ENCODE measurements at places on chromosomes 7 and 10.

DNA sequence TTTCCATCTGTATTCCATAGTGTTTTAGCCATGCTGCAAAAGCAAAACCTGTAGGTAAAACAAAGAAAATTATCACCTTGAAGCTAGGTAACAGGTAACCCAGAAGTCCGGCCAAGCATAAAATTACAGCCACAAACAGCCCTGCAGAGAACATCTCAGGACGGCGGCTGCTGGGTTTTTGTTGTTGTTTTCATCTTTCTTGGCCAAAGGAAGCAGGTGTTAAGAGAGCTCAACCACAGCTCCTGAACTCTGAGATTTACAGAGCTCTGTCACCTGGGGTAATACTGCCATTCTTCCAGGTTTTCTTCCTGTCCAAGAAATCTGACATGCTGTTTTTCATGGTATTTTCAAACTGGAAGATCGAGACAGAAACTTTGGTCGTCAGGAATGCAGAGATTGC is 847 bp upstream of the SCIN start:
- DNase-seq, result no peak

DNA sequence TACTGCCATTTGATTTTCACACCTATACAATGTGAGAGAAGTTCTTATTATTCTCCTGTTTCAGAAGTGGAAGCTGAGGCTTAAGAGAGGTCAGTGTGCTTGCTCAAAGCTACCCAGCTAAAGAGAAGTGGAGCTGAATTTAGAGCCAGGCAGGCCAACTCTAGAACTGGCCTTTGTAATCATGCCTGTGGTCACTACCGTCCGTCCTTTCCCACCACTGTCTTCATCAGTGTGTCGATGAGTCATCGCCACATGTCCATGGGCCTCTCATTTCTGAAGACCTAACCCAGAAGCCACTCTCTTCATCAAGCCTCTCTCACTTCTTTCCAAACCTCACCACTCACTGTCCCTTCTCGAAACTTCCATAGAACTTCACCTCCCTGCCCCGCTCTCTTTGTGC is 237.8 kb downstream of the KIAA1217 start:
- no peak for DNase-seq

GRCh38 chr10:19731560-19731959 is 84.7 kb upstream of the PLXDC2 start:
- no peak for DNase-seq

DNA sequence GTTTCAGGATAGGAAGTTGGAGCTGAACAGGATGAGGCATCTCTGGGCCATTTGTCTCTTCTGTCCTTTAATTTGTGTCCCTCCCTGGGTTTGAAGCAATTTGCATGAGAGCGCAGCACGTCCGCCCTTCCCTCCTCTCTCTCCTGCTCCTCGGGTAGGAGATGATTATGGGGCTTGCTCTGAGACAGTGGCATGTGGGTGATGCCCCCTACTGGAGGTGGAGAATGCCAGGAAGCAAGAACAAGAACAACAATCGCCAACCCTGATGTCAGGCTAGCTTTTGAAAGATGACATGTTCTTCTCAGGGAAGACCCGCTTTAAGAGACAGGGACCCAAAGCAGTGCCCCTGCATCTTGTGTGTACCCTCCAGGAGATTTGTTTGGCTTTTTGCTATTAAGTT is 63.9 kb upstream of the LOXL4 start:
- no peak for DNase-seq

DNA sequence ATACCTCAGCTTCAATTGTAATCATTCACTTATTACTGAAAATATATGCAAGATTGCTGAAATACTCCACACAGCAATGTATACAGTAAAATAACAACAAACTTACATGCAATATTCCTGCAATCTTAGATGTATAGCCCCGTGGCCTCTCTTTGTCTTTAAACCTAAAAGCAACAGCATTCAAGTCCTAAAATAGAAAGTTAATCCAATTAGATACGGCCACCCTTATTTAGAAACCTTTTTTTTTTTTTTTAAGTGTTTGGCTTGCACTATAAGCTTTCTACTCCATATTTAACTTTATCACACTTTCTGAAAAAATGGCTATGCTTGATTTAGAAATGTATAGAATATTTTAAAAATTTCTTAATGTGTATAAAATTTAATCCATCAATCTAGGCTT is 67.6 kb downstream of the IDE start:
- no peak for DNase-seq

Measured in fibroblast of skin of left quadriceps (primary cell).